ENCODE measurements at places on chromosomes 6 and 20.

- no peaks in the 10 kb centered on the region for H3K36me3 ChIP-seq
- no peak for DNase-seq
- no peak overlapping the region for H3K27ac ChIP-seq
- no peak overlapping the region for H3K4me3 ChIP-seq
- peaks cover 63% of the 10 kb centered on the region for H3K4me1 ChIP-seq
- H3K27me3 ChIP-seq, result no peaks in the 10 kb centered on the region
Observed at GRCh38 chr20:58407201-58407873, 18.3 kb downstream of the VAPB start.

GRCh38 chr6:79257381-79258205 lies 23.1 kb upstream of the HMGN3 start:
- H3K36me3 ChIP-seq, result no peaks in the 10 kb centered on the region
- H3K4me1 ChIP-seq, result no peaks in the 10 kb centered on the region
- DNase-seq, result no peak

GRCh38 chr6:148954461-148954860 lies 207.6 kb downstream of the UST start:
- no peaks in the 10 kb centered on the region for H3K36me3 ChIP-seq
- no peak overlapping the region for H3K4me3 ChIP-seq
- DNase-seq, result no peak
- no peak overlapping the region for H3K27ac ChIP-seq

GRCh38 chr20:10898552-10898951 lies 224.8 kb upstream of the JAG1 start:
- no peak for DNase-seq
- no peak overlapping the region for H3K4me3 ChIP-seq
- H3K36me3 ChIP-seq, result no peaks in the 10 kb centered on the region
- no peaks in the 10 kb centered on the region for H3K27me3 ChIP-seq
- no peak overlapping the region for H3K27ac ChIP-seq

DNA sequence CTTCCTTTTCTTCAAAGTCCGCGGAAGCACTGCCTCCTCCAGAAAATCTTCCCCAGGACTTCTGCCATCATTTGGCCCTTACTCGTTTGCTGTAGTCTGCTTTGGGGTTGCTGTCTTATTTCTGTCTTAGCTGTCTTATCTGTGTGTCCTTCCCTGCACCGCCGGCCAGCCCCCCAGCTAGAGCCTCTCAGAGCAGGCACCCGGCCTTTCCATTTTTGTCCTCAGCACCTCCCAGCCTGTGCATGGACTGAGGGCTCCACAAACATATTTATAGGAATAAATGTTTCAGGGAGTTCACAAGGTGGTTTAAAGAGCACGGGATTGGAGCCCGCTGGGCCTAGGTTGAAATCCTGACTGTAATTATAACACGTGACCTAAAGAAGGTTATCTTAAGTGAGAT lies 8.1 kb downstream of the GLP1R start:
- no peaks in the 10 kb centered on the region for H3K27me3 ChIP-seq
- no peaks in the 10 kb centered on the region for H3K4me1 ChIP-seq
- H3K27ac ChIP-seq, result no peak overlapping the region
- H3K4me3 ChIP-seq, result no peak overlapping the region
